Right hindlimb (tissue), 1 donor: ENCODE measurements at places on chromosomes 5 and 9.

- no peak for DNase-seq
Measured at GRCh38 chr5:149999359-149999758, 1.1 kb downstream of the TIGD6 start.

GRCh38 chr9:137299938-137300337 lies 2.1 kb downstream of the NRARP start:
- DNase-seq = no peak

- DNase-seq = no peak
Measured at GRCh38 chr5:115246361-115246991, 16.2 kb downstream of the PGGT1B start.

GRCh38 chr5:150058480-150059126 lies 27.8 kb downstream of the CSF1R start:
- DNase-seq = no peak

- DNase-seq = peak; percentile 44
Measured at GRCh38 chr9:78778861-78779374, 482.0 kb downstream of the PSAT1 start.

GRCh38 chr5:135995976-135996375 lies 32.8 kb upstream of the TGFBI start:
- no peak for DNase-seq

DNA sequence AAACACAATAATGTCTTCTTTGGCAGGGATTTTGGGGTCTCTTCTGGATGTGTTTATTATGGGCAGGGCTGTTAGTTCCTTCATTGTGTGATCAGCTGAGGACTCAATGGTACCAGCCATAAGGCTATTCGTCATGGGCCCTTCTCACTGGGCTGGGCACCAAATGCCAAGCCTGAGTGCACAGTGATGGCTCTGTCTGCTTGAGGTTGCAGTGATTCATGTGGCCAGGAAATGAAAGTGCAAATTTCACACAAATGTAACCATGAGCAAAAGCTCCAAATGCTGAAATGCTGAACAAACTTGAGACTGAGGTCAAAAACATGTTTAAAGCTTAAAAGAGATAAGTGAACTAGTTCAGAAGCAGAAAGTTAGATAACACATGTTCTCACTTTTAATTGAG lies 191.0 kb downstream of the TARS1 start:
- DNase-seq = no peak

DNA sequence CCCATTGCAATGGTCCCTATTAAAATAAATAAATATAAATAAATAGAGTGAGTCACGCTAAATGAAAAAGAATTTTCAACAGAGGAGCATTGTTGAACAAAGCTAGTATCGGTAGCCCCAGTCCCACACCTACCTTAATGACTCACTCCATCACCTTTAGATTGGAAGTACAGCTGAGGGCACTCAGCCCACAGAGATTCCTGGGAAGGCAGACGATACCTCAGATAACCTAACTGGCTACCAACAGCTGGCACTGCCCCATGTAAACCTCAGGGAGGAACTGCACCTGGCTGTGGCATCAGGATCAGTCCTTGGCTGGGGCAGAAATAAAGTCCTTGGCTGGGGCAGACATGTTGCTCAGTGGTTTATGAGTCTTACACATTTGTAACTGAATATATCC lies 49.3 kb downstream of the SPRY4 start:
- DNase-seq = no peak

DNA sequence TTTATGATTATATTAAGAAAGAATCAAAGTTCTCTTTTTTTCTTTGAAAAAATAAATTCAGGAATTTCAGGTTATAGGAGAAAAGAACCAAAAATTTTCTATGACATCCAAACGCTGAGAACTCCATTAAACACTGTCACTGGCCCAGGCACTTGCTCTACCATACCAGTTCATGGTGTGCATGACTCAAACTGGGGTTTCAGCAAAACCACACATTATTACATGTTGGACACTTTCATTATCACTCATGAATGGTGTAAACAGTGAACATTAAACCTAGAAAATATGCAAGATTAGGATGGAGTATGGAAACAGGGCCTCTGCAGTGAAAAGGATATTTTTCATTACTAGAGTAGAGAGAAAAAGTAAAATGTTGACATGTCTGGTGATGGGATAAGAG lies 369.9 kb upstream of the FAM174A start:
- DNase-seq = no peak

GRCh38 chr9:29290516-29290915 lies 1717.2 kb upstream of the C9orf72 start:
- no peak for DNase-seq

DNA sequence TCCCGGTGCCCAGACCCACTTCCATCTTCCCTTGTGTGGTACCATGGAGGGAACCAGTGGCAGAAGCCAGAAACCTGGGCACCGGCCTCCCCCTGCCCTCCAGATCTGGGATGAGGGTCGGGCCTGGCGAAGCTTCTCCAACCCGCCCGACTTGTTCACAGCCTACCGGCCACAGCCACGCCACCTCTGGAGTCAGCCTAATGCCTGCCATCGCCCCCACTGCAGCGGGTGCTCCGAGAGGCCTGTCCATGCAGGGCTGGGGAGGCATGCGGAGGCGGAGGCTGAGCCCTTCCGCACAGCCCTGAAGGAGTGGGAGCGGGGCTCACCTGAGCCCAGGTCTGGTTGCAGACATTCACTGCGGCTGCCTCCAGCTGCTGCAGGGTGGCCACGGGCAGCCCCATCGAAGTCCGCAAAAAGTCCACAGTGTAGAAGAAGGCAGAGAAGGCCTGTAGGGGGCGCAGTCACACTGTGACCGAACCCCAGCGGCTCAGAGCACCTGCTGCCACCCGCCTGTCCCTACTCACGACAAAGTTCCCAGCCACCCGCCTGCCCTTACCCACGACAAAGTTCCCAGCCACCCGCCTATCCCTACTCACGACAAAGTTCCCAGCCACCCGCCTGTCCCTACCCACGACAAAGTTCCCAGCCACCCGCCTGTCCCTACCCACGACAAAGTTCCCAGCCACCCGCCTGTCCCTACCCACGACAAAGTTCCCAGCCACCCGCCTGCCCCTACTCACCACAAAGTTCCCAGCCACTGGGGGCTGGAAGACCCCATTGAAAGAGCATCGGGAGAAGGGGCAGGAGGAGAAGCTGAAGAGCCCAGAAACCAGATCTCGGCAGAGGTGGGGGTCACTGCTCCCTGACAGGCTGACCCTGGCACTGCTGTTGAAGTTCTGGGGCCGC lies 3.8 kb upstream of the NPDC1 start:
- DNase-seq = no peak

DNA sequence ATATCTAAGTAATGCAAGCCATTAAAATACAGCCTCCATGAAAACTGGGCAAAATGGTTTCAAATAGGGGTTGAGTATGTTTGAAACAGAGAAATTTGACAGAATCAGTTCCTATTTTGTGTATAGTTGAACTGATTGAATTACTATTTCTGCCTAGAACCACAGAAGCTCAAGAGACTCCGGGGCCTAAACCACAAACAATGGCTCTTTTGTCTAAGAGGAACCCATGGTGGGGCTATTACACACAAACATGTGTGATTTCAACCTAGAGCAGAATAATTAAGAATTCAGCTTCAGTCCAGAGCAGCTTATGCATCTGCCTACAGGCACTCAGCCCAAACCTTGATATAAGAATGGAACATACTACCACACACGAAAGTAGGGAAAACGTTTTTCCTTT lies 171.2 kb upstream of the MPDZ start:
- no peak for DNase-seq

DNA sequence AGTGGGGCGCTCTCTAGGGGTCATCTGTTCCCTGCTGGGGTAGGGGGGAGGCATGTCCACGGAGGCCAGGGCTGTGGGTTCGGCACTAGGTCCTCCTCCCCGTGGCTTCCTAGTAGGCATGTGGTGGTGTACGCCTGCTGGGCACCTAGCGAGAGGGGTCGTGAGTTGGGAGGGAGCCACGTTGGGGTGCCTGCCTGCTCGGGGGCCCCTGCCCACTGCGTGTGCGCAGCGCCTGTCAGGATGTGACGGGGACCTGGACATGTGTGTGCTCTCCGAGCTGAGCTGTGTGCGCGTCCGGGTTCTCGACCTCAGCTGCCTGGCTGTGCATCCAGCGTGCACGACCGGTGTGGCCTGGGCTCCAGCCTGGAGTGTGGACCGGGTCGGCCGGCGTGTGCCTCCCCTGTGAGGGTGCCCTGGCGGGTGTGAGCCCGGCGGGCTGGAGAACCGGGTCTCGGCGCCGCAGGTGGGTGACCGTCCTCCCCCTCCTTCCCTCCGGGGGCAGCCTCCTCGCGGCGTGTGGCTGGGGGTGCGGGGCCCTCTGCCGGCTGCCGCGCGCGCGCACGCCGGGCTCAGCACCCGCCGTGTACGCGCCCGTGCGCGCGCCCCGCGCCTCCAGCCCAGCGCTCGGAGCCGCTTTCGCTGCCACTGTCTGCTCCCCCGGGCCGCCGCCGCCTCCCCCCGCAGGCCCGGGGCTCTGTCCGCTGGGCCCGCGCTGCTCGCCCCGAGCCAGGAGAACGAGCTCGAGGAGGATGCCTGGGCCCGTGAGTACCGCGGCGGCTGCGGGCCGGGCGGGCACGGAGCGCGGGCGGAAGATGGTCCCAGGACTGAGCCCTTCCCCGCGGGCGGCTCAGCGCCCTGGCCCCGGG lies at the start of gene PRR7:
TSS of gene PRR7 (plus strand) at position 615 of the 866 bp plus-strand sequence. CDS start 8,254 bp downstream, outside the sequence.
- DNase-seq = peak; percentile 78

DNA sequence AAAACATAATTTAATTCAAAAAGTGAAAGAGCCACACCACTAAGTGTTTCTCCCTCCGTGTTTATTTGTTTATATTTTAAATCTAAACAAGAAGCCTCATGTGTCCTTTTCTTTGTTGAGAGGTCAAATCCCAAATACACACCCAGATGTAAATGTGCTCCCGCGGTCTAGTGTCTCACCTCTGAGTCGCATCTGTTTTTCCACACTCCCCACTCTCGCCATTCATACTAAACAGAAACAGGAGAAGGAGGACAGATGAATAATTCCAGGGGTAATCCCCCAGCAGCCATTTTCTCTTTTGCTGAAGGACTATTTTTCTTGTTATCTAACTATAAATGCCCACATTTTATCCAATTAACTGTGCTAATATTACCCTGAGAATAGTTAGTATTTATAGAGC lies 361.6 kb upstream of the RIOK2 start:
- no peak for DNase-seq

DNA sequence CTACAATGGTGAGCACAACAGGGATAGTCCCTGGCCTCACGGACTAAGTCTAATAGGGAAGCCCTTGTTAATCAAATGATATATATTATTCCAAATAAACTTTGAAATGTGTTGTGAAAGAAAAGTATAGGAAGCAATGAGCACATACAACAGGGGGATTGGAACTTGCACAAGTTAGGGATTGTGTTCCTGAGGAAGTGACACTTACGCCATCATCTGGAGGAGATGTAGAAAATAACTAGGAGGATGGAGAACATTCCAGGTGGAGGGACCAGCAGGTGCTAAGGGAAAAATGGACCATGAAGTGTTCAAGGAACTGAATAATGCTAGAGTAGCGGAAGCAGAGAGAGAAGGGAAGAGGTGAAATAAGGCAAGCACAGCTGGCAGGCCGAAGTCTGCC lies 18.8 kb upstream of the RPS23 start:
- DNase-seq = no peak

GRCh38 chr5:7869474-7870136 lies 657 bp downstream of the MTRR start:
- DNase-seq = no peak

DNA sequence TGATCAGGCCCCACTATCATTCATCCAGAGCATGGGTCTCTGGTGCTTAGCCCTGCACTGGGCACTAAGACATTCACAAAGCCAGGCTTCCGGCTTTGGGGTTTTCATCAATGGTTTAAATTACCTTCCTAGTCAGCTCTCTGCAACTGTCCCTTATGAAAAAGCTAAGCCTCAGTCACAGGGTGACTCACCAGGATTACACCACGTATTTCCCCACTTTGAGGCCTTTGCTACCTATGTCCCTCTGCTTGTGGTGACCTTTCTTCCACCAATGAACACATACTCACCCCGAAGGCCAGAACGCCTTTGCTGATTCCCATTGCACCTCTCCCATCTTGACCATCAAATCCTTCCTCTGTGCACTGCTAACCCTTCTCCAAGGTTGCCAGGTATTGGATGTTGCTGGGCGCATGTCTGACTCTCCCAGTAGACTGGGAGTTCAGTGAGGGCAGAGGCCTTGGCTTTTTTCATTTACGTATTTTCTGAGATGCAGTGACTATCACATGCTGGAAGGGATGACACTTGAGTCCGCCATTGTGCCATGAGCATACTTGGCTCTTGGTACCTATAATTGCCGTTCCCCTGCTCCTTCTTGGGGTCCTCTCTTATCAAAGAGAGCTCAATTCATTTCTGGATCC lies 58.7 kb upstream of the TNFSF8 start:
- no peak for DNase-seq

GRCh38 chr5:123819386-123819785 lies 307.4 kb downstream of the CSNK1G3 start:
- DNase-seq = no peak

DNA sequence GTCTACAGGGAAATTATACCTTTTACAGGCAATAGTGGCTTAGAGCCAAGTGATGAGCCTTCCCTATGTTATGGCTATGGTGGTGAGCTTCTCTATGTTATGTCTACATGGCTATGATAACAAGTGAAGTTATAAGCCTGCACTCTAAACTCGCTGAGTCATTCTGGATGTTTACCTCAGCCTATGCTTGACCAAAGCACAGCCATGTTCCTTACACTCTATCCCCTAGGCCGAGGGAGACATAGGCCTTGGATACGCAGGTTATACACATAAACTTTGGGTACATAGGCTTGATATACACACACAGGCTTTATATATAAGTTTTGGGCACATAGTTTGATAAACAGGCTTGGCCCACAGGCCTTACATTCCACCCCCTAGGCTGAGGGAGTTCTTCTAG lies 13.8 kb downstream of the DMAC1 start:
- DNase-seq = no peak

DNA sequence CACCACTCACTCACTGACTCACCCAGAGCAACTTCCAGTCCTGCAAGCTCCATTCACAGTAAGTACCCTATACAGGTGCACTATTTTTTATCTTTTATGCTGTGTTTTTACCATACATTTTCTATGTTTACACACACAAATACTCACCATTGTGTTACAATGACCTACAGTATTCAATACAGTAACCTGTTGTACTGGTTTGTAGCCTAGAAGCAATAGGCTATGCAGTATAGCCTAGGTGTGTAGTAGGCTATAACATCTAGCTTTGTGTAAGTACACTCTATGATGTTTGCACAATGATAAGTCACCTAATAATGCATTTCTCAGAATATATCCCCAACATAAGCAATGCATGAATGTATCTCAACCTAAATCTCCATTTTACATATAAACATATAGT lies 541.1 kb downstream of the NR2F1-AS1 start:
- no peak for DNase-seq

GRCh38 chr5:33364406-33364805 lies 76.4 kb upstream of the TARS1 start:
- no peak for DNase-seq

- no peak for DNase-seq
Measured at GRCh38 chr9:8668751-8669150, 869.2 kb upstream of the DMAC1 start.

GRCh38 chr9:38066197-38066913 lies 2.7 kb downstream of the SHB start:
- no peak for DNase-seq

- peak; percentile 80 for DNase-seq
Measured at GRCh38 chr5:128534726-128535125, 3.3 kb downstream of the FBN2 start.

- no peak for DNase-seq
Measured at GRCh38 chr9:108631496-108632285, 224.1 kb downstream of the ACTL7B start.
